ENCODE measurements at places on chromosomes 16 and 17.

GRCh38 chr17:21001111-21001812 lies 41.5 kb downstream of the USP22 start:
- no peak for DNase-seq

DNA sequence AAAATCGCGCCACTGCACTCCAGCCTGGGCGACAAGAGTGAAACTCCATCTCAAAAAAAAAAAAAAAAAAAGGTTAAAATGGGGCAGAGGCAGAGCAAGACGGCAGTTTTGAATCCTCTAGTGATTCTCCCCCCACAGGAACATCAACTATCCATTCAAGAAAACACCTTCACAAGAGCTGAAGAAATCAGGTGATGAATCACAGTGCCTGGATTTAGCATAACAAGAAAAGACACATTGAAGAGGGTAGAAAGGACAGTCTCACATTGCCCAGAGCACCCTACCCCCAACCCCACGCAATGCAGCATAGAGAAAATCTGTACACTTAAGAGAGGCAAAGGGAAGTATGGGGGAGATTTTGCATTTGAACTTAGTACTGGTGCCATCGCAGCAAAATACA lies 28.8 kb upstream of the RNF43 start:
- DNase-seq = no peak

- no peak for DNase-seq
Measured at GRCh38 chr17:9169116-9169515, 147.8 kb downstream of the NTN1 start.

DNA sequence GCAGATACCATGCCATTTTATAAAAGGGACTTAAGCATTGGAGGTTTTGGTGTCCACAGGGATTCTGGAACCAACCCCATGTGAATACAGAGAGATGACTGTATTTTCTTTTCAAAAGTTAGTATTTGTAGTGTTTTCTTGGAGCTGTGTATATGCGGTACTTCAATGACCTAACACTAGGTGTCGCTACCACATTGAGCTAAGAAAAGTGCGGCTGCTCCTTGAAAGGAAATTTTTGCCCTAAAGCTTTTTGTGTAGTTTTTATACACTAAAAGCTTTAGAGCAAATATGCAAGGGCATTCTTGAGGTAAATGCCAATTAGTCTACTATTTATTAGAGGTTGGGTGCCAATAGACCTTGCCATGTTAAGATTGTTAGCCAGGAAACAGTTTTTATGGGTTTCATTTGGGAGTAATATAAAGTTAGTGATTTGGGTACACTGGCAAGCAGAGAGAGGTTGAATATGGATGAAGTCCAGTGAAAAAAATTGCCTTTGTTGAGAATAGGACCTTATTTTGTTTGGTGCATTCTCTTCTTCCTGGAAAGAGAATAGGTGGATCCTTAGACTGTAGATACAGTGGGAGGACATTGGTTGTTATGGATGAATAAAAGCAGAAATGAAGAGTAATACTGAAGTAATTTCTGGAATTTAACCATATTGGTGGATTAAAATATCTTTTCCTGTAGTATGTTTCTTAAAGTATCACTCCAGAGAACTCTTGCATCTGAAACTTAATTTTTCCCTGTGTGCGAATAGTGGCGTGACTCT lies 43.3 kb downstream of the BCAS3 start:
- DNase-seq = peak; percentile 80

DNA sequence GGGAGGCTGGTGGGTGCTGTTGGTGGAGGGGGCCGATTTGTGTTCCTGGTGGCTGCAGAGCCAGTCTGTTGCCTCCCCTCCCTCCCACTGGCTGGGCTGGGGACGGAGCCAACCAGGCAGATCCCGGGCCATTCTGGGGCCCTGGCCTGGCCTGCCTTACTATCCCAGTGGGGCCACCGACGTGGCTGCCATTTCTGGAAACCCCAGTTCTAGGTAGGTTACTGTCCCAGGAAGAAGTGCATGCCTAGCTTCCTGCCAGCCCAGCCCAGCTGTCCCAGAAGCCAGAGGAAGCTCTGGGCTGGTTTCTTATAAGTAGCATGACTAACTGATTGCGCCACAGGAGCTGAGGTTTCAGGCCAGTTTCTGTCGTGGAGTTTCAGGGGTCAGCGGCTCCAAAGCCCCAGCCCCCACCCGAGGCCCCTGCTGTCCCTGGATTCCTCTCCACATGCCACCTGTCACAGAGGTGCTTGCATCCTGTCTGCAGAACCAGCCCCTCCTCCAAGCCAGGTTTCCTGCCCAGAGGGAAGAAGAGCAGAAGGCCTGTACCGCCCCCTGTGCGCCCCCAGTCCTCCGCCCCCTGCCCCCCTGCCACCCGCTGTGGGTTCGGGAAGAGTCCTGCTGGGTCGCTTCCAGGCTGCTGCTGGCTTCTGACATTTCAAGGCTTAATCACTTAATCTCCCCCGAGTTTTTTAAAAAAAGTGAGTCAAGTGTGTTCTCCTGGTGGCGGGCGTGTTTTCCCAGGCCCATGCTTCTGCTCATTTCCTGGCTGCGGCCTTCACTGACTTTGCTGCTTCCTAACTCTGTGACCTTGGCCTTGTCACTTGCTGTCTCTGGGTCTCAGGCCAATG lies 13.2 kb downstream of the IL4R start:
- no peak for DNase-seq

GRCh38 chr17:40900809-40901356 lies 15.8 kb upstream of the KRT20 start:
- no peak for DNase-seq

DNA sequence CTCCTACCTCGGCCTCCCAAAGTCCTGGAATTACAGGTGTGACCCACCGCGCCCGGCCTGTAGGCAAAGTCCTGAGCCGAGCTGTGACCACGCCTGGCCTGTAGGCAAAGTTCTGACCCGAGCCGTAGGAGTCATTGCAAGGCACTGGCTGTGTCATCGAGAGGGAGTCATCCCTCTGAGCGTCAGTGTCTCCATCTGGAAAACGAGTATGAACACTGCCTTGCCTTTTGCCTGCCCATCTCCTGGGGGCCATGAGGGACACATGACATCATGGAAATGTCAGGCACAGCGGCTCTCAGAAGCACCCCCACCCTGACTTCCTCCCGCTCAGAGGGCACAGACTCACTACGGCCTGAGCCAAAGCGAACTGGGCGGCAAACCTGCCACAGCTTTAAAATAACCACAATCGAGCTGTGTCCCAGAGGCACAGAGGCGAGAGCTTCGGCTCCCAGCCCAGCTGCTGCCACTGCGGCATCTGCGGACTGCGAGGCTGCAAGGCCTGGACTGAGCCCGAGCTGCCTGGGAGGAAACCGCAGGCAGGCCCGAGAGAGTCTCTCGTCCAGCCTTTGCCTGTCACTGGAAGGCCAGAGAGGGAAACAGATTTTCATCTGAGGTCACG lies 50.8 kb downstream of the RPH3AL start:
- no peak for DNase-seq

GRCh38 chr17:67221062-67221998 lies 23.7 kb downstream of the HELZ start:
- peak; percentile 75 for DNase-seq

DNA sequence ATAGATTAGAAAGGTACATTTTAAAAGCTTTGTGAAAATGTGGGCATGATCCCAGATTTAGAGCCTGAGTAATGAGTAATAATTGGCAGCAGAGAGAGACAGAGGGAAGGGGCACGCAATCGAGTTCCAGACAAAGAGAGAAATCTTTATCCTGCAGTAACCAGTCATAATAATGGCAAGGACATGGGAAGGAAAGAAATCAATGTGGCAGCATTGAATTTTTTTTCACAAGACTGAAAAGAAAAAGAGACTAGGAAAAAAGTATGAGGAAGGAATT lies 790.8 kb upstream of the SOX9 start:
- no peak for DNase-seq

DNA sequence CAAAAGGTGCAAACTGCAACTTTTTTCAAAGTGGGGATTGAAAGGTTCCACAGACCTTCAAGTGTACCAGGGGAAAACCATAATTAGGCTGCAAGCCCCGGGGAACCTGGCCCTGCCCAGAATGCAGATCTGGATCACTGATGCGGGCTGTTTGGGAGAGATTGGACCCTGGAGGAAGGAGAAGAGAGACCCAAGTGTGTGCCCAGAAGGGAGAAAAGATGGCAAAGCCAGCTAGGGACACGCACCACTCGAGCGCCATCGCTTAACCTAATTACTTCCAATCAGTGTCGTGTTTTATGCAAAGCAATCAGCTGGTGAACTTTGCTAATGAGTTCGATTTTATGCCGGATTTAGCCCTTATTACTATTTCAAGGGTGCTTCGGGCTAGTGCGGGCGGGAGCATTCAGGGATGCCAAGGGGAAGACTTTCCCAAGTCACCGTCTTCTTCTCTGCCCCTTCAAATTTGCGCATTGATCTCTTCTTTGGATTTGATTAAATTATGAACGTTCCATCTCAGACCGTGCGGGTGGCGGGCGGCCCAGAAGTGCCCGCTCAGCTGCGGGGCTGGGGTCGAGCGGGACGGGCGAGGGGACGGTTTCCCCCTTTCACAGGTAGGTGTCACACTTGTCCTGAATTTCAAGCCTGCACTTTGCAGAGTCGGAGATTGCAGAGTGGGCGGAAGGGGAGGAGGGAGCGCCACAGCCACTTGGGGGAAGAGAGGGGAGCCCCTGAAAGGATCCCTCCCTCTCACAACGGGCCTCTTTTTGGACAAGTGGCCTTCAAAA lies 4.0 kb downstream of the IRX5 start:
- DNase-seq = no peak

GRCh38 chr17:34639706-34640425 lies 60.5 kb downstream of the TMEM132E start:
- DNase-seq = no peak

- peak; percentile 85 for DNase-seq
Measured at GRCh38 chr17:55660178-55660886, 62.3 kb downstream of the TMEM100 start.

GRCh38 chr17:78107457-78107856 lies 21.1 kb downstream of the TMC6 start:
- no peak for DNase-seq

DNA sequence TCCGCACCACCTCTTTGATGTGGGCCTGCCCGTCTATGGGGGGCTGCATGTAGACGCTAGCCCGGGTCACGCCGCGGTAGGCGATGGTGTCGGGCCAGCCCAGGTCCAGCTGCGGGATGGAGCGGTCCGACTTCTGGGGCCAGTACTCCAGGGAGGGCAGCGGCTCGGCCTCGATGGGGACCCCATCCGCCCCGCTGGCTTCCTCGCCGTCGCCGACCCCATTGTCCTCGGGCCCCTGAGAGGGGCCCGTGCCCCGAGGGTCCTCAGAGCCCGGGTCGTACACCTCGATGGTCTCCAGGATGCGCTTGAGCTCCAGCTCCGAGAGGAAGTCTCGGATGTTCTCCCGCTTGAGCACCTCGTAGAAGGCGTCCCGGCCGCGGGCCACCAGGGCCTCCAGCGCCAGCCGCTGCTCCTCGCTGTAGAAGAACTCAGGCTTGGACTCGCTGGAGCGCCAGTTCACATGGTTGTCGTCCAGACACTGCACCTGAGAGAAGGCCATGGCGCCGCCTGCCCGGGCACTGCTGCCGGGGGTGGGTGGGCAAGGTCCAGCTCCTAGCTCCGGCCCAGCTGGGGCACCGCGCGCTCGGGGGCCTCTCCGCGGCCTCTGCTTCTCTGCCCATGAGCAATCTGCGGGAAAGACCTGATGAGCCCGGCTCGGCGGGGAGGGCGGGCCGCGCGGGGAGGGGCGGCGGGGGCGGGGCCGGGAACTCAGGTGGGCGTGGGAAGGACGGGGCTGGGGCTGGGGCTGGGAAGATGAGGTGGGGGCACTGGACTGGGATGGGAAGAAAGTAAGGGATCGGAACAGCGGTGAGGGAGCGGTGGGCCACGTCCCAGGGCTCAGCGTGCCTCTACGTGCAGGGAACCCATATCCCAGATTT lies 782 bp downstream of the FAM83G start:
- DNase-seq = peak; percentile 52

GRCh38 chr16:62033065-62033464 lies 3.2 kb downstream of the CDH8 start:
- DNase-seq = no peak

- no peak for DNase-seq
Measured at GRCh38 chr16:80231888-80232287, 308.9 kb upstream of the DYNLRB2 start.

DNA sequence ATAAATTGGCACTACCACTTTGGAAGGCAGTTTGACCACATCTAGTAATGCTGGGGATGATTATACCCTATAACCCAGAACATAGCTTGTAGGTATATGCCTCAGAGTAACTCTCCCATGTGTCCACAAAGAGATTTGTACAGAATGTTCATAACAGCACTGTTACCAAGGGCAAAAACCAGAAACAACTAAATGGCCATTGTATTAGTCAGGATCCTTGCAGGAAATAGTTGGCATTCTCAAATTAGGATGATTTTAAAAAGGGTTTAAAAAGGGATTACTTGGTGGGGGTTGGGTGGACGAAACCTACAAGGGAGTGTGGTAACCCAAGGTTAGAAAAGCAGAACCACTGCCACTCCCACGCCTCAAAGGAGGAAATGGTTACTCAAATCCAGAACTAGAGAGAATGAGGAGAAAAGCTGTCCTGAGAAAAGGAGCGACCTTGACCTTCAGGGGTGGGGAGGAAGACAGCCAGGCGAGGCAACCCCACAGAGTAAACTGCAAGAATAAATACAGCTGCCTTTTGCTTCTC lies 2.1 kb downstream of the CPPED1 start:
- no peak for DNase-seq

DNA sequence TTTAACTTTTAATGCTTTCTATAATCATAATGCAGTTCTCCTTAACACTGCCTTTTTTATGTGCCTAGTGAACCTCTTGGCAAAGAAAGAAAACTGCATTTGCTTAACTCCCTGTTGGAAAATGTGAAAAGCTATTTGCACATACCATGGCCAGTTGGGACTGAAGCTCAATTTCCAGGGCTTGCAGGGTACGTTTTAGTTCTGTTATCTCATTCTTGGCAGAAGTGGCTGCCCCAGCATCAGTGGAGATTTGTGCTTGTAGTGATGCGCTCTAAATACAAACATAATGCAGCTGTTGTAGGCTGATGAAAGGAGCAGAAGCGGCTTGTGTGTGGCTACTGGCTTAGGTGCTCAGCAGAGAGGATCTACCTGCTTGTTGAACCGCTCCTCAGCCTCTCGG lies 3.7 kb downstream of the KRT24 start:
- no peak for DNase-seq

GRCh38 chr16:13883881-13884280 lies 36.1 kb upstream of the ERCC4 start:
- no peak for DNase-seq

DNA sequence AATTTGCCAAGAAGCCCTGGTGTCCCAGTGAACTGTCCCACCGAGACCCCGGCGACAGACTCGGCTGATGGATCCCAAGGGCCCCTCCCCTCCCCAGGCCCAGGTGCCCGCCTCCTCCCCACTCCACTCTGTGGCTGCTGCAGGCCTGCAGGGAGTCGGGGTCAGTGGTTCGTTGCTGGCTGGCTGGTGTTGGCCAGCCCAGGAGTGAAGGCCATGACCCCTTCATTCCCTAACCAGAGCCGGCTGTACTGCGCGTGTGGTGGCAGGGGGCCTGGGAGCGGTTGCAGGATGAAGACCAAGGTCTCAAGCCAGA lies 9.2 kb upstream of the TBX2 start:
- DNase-seq = no peak
